ENCODE measurements at places on chromosomes 16 and 17.
A peak's percentile ranks its signal among the peaks of the same experiment; 100 is the strongest.

DNA sequence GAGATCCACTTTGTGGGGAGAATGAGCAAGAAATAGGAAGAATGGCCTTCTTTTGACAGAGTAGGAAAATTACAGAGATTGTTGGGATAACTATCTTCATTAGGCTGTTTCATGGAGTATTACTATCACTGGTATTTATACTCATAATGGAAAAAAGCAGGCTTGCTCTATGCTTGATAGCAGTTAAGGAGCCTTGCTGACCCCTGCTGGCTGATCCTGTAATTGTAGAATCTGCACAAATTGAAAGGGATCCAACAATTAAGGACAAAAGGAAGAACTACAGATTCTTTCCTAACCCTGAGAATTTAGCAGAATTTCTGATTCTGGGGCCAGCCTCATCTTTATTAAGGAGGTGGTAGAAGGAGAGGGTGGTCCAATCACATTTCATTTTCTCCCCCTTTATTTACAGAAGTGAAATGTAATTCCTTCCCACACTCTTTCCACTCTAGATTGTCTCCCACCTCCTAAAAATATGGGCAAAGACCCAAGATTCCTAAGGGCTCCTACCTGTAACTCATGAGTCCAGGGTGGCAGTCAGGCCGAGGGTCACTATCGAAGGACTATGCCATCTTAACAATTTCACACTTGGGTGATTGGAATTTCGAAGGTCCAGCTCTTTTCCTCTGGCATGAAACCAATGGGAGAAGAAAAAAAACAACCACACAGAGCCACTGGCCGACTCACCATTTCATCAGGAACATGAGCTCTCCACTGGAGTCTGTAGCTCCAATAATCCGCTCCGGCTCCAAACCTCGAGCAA lies 26.3 kb downstream of the NFE2L1 start:
- no peak overlapping the region for H3K4me3 ChIP-seq
- peak; percentile 62 for DNase-seq
- H3K4me1 ChIP-seq, result no peaks in the 10 kb centered on the region
- H3K27ac ChIP-seq, result no peak overlapping the region
- H3K27me3 ChIP-seq, result no peaks in the 10 kb centered on the region

- H3K27me3 ChIP-seq, result no peaks in the 10 kb centered on the region
- no peak for DNase-seq
- no peak overlapping the region for H3K4me3 ChIP-seq
- no peaks in the 10 kb centered on the region for H3K4me1 ChIP-seq
- H3K36me3 ChIP-seq, result peaks cover 7% of the 10 kb centered on the region
- no peak overlapping the region for H3K27ac ChIP-seq
Measured at GRCh38 chr16:15037745-15038144, 18.1 kb downstream of the NTAN1 start.

- no peak overlapping the region for H3K27ac ChIP-seq
- H3K36me3 ChIP-seq, result no peaks in the 10 kb centered on the region
- H3K4me3 ChIP-seq, result no peak overlapping the region
- no peaks in the 10 kb centered on the region for H3K4me1 ChIP-seq
Measured at GRCh38 chr16:15807603-15808009, 49.2 kb downstream of the MYH11 start.

- peak overlapping the region; percentile 69 for H3K27ac ChIP-seq
- H3K4me1 ChIP-seq, result peaks cover 65% of the 10 kb centered on the region
- H3K4me3 ChIP-seq, result no peak overlapping the region
- H3K36me3 ChIP-seq, result peaks cover 26% of the 10 kb centered on the region
Measured at GRCh38 chr17:77410470-77410869, 269.7 kb downstream of the SEC14L1 start.

DNA sequence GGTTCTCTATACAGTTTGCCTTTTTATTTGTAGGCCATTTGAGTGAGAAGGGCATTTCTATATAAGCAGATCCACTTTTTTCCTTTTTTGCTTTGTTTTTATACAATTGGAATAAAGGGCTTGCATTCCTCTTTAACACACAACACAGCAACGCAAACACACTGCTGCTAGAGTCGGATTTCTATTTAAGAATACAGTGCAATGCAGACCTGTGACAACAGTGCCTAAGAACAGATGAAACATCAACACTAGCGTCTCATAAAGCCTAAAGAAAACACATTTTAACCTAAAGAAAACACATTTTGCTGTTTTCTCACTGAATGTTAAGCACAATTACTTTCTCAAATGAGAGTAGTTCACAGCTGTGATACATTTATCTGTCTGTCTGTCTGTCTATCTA lies 1141.1 kb downstream of the CDH11 start:
- H3K4me3 ChIP-seq, result no peak overlapping the region
- H3K36me3 ChIP-seq, result no peaks in the 10 kb centered on the region
- no peaks in the 10 kb centered on the region for H3K4me1 ChIP-seq
- H3K27me3 ChIP-seq, result no peaks in the 10 kb centered on the region
- H3K27ac ChIP-seq, result no peak overlapping the region

- no peak overlapping the region for H3K27ac ChIP-seq
- DNase-seq, result no peak
- peaks cover 2% of the 10 kb centered on the region for H3K4me1 ChIP-seq
- H3K36me3 ChIP-seq, result no peaks in the 10 kb centered on the region
Measured at GRCh38 chr16:48052731-48053417, 102.9 kb downstream of the ABCC12 start.

- no peak overlapping the region for H3K4me3 ChIP-seq
- no peak overlapping the region for H3K27ac ChIP-seq
- peaks cover 29% of the 10 kb centered on the region for H3K27me3 ChIP-seq
- no peaks in the 10 kb centered on the region for H3K36me3 ChIP-seq
Measured at GRCh38 chr16:58343562-58343961, 48.7 kb upstream of the GINS3 start.

GRCh38 chr16:30967795-30968194 lies 10.2 kb downstream of the SETD1A start:
- H3K4me1 ChIP-seq, result no peaks in the 10 kb centered on the region
- H3K27me3 ChIP-seq, result no peaks in the 10 kb centered on the region
- peaks cover 40% of the 10 kb centered on the region for H3K36me3 ChIP-seq

DNA sequence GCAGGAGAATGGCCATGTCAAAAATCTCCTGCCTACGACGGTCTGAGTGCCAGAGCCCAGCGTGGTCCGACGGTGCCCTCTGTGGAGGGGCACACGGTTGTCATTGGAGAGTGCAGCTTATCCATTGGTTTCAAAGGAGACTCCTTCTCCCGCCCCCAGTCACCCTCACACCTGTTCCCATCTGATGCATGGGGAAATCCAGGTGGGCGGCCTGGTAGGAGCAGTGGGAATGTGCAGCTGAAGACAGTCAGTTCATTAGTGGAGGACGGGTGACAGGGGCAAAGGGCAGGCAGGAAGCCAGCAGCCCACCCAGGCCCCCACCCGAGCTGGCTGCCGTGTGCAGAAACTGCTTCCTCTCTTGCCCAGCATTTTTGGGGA lies 162.3 kb downstream of the IRF8 start:
- no peak overlapping the region for H3K27ac ChIP-seq
- no peaks in the 10 kb centered on the region for H3K4me1 ChIP-seq
- no peaks in the 10 kb centered on the region for H3K36me3 ChIP-seq

DNA sequence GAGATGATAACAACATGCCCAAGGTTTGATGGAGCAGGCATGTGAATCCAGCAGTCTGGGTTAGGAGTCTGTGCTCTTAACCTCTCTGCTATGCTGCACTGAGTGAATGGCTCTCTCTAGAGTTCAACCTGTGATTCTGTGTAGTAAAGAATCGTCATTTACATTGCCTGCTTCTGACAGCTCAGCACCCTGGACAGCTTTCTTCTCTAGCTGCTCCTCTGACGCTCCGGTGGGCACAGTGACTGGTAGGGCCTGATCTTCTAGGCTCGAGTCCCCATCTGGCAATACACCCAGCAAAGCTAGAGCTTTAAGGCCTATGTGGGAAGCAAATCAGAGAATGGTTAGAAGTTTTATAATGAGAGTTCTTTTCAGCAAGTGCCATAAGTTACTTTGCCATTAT lies 85.3 kb upstream of the ATP2A3 start:
- H3K36me3 ChIP-seq, result peaks cover 23% of the 10 kb centered on the region
- H3K4me1 ChIP-seq, result peaks cover 12% of the 10 kb centered on the region
- H3K4me3 ChIP-seq, result no peak overlapping the region
- no peak for DNase-seq
- H3K27ac ChIP-seq, result no peak overlapping the region
- H3K27me3 ChIP-seq, result no peaks in the 10 kb centered on the region

- no peaks in the 10 kb centered on the region for H3K27me3 ChIP-seq
- H3K4me1 ChIP-seq, result peaks cover 11% of the 10 kb centered on the region
- no peak for DNase-seq
- H3K36me3 ChIP-seq, result no peaks in the 10 kb centered on the region
Measured at GRCh38 chr16:57503366-57503765, 17.1 kb upstream of the DOK4 start.

DNA sequence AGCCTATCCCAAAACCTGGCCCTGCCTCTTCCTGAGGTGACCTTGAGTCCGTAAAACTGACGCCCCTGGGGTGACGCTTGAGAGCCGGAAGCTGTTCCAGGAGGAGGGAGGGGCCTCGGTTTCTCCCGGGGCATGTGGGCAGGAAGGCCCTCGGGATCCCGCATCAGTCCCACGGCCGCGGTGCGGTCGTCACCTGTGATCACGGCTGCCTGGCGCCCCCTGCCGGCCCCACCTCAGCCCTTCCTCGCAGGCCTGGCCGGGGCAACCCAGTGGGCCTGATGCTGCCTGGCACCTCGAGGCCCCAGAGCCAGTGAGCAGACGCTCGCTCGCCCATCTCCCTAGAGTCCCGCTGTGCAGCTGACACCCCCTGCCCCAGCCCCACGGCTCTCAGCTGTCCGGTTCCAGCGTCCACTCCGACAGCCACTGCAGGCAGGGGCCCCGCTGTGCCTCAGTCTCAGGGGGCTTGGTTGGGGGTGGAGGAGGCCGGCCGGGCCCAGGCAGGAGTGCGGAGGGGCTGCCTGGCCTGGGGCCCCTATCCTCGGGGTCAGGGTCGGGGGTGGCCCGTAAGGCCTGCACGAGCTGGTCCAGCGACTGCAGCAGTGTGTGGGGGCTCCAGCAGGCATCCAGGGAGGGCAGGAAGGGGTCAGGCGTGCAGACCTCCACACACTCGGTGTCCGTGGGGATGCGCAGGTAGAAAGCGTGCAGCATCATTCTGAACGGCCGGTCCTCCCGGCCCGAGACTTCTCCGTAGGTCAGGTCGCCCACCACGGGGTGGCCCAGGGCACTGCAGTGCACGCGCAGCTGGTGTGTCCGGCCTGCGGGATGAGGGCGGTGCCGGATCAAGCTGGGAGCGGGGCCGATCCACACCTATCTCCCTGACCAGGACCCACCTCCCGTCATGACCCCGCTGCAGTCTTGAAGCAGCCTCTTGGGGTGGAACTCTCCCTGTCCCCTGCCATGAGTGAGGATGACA lies 2.3 kb downstream of the RPUSD1 start:
- no peaks in the 10 kb centered on the region for H3K27me3 ChIP-seq
- peak overlapping the region; percentile 89 for H3K4me3 ChIP-seq
- peak; percentile 78 for DNase-seq
- H3K27ac ChIP-seq, result no peak overlapping the region

GRCh38 chr16:47058295-47059086 lies 85.0 kb upstream of the DNAJA2 start:
- no peak overlapping the region for H3K4me3 ChIP-seq
- H3K27me3 ChIP-seq, result no peaks in the 10 kb centered on the region
- DNase-seq, result no peak
- H3K4me1 ChIP-seq, result no peaks in the 10 kb centered on the region
- no peaks in the 10 kb centered on the region for H3K36me3 ChIP-seq
- H3K27ac ChIP-seq, result no peak overlapping the region

DNA sequence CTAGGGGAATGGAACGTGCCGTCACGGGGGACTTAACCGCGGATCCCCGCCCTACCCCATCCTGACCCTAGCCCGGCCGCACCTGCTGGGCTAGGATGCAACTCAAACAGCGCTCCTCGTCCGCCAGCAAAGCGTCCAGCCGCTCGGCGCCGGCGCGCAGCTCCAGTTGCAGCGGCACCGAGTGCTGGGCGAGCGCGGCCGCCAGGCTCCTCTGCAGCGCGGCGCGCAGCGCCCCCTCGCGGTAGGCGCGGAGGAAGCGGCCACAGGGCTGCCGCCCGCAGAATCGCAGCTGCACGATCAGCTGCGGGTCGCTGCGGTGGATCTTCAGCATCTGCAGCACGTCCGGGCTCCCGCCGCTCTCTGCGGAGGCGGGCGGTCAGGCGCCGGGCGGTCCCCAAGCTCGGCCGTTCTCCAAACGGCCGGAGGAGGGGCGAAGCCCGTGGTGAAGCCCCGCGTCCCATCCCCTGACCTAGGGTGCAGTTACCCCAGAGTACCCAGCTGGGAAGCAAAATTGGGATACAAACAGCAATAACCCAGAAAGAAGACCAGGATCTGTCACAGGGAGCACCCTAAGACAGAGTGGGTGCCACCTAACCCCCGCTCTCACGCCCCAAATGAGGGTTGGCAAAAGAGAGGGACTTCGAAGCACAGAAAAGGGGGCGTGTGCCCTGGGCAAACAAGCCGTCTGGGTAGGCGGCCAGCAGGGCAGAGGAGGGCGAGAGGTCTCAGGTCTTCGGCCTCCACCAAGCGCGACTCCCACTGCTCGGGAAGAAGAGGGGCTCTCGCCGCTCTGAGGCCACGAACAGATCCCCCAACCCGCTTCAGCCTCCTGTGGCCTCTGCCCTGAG lies 4.2 kb downstream of the TRADD start:
- peaks cover 29% of the 10 kb centered on the region for H3K27me3 ChIP-seq
- H3K4me3 ChIP-seq, result peak overlapping the region; percentile 63
- H3K4me1 ChIP-seq, result peaks cover 31% of the 10 kb centered on the region
- H3K36me3 ChIP-seq, result peaks cover 13% of the 10 kb centered on the region

DNA sequence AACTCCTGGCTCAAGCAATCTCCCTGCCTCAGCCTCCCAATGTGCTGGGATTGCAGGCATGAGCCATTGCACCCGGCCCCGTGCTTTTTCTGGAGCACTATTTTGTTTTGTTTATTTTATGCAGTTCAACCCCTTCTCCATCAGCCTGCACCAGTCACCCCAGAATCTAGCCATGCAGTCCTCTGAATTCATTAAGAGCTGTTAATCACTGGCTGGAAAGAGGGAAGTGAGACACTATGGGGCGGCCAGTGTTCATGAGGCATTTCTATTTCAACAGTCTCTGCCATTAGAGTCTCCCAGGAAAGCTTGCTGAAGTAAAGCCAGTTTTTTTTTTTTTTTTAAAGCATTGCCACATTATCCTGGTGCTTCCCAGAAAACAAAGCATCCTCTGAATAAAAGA lies 1.7 kb downstream of the VWA3A start:
- H3K4me3 ChIP-seq, result no peak overlapping the region
- no peaks in the 10 kb centered on the region for H3K4me1 ChIP-seq
- DNase-seq, result no peak
- no peak overlapping the region for H3K27ac ChIP-seq

DNA sequence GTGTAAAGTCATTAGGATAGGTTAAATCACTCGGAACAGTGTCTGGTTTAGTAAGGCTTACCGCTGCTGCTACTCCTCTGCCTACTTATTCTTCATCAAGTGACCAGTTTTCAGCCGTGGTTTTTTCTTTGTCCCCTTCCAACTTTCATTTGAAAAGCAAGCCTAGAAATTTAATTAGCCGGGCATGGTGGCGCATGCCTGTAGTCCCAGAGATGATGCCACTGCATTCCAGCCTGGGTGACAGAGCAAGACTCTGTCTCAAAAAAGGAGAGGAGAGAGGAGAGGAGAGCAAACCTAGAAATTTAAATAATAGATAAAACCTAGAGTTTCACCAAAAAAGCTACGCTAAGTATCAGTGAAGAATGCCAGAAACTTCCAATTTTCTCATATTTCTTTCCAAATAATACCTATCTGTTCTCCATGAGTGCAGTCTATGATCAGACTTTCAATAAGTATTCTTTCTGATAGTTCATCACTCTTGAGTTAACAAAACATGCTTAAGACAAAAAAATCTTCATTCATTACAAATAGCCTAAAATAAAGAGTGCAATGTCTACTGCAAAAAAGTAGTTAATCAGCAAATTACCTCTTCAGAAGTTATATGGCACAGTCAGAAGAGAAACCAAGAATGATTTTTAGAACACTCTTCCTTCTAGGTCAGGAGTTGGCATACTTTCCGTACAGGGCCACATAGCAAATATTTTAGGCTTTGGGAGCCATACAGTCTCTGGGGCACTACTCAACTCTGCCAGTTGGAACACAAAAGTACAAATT lies 15.1 kb downstream of the ANKFY1 start:
- no peaks in the 10 kb centered on the region for H3K27me3 ChIP-seq
- H3K36me3 ChIP-seq, result peaks cover 4% of the 10 kb centered on the region
- H3K4me3 ChIP-seq, result no peak overlapping the region
- peaks cover 32% of the 10 kb centered on the region for H3K4me1 ChIP-seq
